ENCODE measurements at places on chromosomes 16 and 17. TPM values are rescaled to one million over a fixed set of nuclear protein-coding genes. Genes with fewer than 3 reads are reported as not detected.
A peak's percentile ranks its signal among the peaks of the same experiment; 100 is the strongest.

CYGB gene
- 49.9 TPM for total RNA-seq

NME2 gene
- total RNA-seq, result 840 TPM

CCL17 gene
- not detected for total RNA-seq

CES5A gene
- not detected for total RNA-seq

GP1BA gene
- total RNA-seq, result not detected

TMEM235 gene
- not detected for total RNA-seq

SPATA22 gene
- total RNA-seq, result 0.07 TPM

OMG gene
- not detected for total RNA-seq

LGALS9B gene
- not detected for total RNA-seq

CCDC92B gene
- not detected for total RNA-seq

PLA2G10 gene
- 0.22 TPM for total RNA-seq

DNA sequence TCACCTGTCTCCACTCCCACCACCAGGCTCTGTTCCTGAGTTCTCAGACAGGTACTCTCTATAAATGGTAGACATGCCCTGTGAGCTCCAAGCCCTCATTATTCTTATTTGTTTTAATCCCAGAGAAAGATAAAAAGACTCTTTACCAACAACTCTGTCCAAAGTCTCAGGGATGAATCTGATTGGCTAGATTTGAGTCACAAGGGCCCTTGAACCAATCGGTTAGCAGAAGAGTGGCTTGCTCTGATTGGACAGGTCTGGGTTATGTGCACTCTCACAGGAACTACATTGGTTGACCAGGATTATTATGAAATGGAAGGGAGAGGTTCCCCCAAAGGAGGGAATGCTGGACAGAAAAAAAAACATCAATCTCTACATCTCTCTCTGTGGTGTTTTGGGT lies 7.5 kb downstream of the COTL1 start:
- no peak for DNase-seq

DNA sequence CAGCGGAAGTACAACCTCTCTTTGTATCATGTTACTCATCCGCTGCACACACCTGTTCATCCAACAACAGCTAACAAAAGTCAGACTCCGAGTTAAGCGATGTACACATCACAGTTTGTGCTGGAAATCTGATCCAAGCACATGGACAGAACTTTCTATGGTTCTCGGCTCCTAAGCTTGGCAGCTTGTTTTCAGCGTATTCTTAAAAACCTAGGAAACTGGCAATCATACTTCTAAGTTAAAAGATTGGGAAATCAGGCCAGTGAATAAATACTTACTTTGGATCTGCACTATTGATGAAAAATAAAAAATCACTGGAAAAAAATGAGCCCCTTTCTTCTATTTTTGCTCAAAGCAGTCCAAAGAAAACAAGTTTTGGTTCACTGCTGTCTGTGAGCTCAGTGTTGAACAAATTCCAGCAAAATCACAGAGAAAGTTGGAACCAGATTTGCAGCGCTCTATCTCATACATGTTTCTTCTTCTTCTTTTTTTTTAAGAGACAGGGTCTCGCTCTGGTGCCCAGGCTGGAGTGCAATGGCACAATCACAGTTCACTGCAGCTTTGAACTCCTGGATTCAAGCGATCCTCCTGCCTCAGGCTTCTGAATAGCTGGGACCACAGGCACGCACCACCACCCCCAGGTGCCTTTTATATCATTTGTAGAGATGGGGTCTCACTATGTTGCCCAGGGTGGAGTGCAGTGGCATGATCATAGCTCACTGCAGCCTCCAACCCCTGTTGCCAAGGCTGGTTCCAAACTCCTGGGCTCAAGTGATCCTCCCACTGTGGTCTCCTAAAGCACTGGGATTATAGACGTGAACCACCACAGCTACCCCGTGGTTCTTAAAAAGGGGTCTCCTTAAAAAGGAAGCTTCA lies 71.6 kb upstream of the CREBBP start:
- DNase-seq, result no peak

- no peak for DNase-seq
Observed at GRCh38 chr17:20938988-20939615, 103.7 kb downstream of the USP22 start.

DNA sequence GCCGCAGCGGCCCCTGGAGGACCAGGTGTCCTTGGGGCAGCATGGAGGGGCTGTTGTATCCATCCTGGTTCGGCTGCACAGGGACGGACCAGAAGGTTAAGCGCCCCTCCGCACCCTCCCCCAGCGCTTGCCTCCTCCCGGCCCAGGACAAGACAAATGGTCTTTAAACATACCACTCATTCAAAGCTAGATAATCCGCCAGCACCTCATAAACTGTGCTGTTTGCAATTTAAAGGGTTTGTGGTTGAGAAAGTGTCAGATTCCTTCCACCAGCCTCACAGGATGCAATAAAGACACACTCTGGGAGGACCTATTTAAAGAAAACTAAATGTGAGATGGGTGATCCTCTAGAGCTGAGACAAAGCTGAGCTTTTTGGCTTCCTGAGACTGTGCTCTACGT lies 426.2 kb upstream of the EEF2KMT start:
- no peak for DNase-seq

GRCh38 chr17:65532101-65532890 lies 29.2 kb downstream of the AXIN2 start:
- DNase-seq, result no peak

DNA sequence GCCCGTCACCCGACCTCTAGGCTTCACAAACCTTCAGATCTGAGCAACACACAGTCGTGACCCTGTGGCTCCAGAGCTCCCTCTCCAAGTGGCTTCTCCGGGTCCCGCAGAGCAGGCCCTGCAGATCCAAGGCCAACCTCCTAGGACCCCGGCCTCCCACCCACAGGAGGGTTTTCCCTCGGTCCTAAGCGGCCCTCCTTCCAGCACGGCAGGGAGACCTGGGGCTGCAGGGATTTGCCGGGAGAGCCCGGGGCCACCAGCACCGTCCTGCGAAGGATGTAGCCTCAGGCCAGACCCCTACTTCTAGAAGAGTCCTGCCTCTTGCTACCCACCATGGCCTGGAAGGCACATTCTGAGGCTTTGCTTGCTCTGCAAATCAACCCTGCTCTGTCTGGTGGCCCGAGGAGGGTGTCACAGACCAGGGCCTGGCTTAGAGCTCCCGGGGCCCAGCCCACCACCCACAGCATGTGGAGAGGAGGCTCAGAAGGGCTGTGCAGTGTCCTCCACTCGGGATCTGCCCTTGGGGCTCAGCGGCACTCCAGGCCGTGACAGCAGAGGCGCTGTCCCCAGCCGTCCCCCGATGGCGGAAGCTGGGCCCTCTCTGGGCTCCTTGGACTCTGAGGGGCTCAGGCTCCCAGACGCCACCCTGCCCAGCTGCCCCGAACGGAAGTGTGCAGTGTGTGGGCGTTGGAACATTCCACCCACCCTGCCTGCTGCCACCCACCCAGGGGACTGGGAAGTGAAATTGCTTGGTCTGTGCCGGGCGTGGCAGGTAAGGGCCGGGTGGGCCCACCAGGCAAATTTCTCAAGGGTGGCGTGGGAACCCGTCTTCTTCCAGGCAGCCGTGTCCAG lies 28.8 kb upstream of the ACSF3 start:
- DNase-seq, result no peak

GRCh38 chr16:77540646-77541045 lies 105.8 kb upstream of the ADAMTS18 start:
- peak; percentile 27 for DNase-seq

DNA sequence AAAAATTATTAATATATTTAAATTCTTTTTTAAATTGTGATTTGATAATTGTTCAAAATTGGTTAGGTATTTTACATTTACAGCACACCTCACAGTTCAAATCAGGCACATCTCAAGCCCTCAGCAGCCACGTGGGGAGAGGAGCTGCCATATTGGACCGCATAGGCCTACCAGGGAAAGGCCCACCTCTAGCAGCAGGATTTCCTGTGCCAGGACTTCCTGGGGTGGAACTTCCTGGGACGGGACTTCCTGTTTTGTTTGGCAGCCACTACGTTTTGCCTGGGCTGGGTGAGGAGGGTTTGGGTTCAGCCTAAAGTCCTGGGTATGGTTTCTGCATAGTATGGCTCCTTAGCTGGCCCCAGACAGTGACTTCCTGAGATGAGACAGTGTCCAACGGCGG lies 298.5 kb upstream of the FOXF1 start:
- DNase-seq, result no peak

DNA sequence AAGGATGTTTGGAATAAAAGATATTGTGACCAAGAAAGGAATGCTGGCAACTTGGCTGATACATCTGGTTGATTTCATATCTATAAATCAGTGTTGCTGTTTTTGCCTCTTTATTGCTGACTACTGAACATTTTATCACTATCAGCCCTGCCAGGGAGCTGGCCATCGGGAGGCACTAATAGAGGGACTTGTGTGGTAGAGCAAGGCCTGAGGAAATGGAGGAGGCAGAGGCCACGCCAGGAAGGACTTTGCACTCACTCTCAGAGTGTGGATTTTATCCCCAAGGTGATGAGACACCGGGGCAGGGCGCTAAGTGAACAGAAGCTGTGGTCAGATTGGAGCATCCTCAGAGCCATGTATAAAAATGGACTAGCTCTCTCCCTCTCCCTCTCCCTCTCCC lies 9.3 kb upstream of the CYB561 start:
- no peak for DNase-seq

DNA sequence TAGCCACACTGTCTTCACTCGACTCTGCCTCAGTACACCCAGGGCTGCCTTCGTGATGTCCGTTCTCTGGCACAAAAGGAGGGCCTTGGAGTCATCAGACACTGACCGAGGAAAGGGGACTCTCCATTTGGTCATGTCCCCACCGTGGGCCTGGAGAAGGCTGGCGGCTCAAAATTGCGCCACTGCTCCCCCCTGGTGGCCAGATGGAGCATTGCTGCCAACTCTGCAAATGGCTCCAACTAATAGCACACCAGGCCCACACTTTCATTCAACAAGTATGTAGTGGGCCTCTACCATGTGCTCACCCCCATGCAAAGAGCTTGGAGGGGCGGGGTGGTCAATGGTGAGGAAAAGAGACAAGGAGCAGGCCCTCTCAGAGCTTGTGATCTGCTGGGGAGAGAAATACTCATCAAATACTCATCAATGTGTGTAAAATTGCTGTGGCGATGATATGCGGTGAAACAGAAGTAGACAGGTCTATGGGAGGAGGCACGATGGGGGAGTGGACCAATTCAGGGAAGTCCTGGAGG lies 5.2 kb upstream of the GRIN2C start:
- DNase-seq, result no peak

GRCh38 chr17:78725448-78726021 lies 56.5 kb downstream of the CYTH1 start:
- DNase-seq, result no peak

- no peak for DNase-seq
Observed at GRCh38 chr17:52128721-52129120, 29.8 kb downstream of the CA10 start.

GRCh38 chr17:33318241-33318640 lies 25.1 kb upstream of the ASIC2 start:
- DNase-seq, result no peak

- peak; percentile 3 for DNase-seq
Observed at GRCh38 chr17:51322390-51323029, 62.2 kb downstream of the UTP18 start.

GRCh38 chr17:6102615-6103014 lies 32.4 kb downstream of the WSCD1 start:
- no peak for DNase-seq

- DNase-seq, result no peak
Observed at GRCh38 chr16:9099131-9099625, 7.7 kb downstream of the HAPSTR1 start.

- no peak for DNase-seq
Observed at GRCh38 chr17:77914385-77915254, 43.9 kb upstream of the TNRC6C start.

- no peak for DNase-seq
Observed at GRCh38 chr16:995087-995486, 13.5 kb downstream of the SOX8 start.

DNA sequence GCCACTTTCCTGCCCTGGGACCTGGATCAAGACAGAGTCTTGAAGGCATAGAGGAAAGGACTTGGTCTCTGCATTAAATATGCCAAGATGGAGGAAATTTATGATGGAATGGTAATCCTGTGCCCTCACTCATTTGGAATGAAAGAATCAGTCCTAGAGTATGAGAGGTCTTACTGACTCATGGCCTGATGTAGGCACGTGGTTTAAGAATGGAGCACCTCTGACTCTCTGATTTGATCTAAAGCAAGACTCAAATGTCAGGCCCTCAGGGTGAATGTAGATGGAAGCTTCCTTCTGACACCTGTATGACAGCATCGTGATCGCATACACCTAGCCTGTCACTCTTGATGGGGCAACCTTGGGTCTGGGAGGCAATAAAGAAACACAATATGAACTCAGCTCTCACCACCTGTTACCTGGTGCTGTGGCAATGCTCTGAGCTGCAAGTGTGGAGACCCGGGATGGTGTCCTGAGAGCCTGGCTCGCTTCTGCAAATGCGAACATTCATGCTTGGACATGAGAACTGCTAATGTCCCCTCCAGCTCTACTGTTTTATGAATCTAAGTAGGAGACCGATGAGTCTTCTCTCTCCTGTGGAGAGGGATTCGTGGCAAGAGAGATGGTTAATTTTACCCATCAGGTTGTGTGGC lies 229.9 kb downstream of the ABCC12 start:
- DNase-seq, result no peak

DNA sequence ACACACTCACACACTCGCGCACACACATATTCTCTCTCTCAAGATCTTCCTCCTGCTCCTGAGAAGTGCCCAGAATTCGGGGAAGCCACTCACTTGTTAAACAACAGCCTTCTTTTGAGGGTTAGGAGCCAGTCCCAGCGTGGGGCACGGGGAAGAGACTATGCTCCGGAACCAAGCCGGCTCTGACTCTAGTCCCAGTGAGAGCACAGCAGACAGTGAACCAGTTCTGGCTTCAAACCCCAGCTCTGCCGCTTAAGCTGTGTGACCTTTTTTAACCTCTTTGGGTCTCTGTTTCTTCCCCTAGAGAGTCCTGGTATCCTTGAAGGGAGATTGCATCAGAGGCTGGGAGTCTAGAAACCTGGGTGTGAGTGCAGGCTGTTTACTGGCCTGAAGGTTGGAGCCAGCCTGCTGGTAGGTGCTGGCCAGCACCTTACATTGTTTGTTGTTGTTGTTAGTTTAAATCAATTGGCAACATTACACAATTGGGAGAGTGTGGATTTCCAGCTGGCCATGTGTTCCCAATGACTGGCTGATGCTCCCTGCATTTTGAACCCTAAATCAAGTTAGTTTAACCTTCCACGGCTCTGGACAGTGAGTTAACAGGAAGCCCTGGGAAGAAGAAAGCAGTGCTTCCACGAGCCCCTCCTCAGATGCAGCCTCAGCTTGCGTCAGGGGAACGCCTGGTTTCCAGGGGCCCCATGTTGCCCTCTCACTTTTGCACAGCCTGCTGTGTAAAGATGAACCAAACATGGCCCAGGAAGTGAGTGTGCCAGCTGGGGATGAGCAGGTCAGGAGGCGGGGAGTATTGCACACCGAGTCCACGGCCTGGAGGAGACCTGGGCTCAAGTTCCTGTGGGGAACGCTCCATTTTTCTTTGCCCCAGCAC lies 71.5 kb downstream of the GAS7 start:
- DNase-seq, result no peak

Measured in epithelial cell of proximal tubule (primary cell).